NCI-H1092 treated with DMSO at 0.1 percent for 48 hours (cell line): ENCODE measurements at places on chromosomes 16 and 17.

DNA sequence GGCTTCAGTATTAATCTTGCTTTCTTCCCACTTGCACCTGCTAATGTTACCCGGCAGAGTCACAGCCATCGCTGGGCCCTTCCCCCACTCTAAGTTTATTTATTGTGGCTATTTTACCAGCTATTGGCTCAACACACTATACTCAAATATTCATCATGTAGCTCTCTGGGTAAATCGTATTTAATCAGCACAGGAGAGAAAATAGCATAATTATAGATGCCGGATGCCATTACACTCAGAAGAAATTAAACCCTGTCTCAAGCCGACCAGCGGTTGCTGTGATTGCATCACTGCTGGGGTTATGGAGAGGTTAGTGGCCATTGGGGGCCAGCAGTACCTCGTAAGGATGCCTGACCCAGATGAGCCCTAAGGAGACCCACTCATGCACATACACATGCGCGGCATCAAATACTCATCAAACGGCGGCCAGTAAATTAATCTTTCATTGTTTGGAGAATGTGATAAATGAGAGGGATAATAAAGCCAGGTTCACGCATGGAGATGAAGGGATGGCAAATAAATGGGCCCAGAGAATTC, 269.5 kb upstream of the ZFHX3 start:
- DNase-seq: no peak

DNA sequence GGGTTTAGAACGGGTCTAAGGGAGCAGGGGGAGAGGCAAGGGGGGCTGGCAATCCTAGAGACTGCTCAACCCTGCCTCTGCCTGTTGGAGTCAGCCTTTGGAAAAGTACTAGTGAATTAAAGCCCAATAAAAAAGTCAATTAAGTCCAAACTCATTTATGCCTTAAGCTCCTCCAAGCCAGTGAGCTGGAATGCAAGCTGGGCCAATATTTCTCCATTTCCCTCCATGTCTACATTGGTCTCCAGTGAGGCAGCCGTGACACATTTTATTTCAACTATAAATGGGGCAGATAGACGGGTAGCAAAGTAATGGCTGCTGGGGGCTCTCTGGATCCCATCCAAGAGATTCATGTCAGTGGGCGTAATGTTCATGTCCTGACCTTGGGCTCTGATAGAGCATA, 144.0 kb downstream of the SPACA3 start:
- no peak for DNase-seq

- no peak for DNase-seq
These were observed 458.9 kb upstream of the DYNLRB2 start for GRCh38 chr16:80081846-80082245.

DNA sequence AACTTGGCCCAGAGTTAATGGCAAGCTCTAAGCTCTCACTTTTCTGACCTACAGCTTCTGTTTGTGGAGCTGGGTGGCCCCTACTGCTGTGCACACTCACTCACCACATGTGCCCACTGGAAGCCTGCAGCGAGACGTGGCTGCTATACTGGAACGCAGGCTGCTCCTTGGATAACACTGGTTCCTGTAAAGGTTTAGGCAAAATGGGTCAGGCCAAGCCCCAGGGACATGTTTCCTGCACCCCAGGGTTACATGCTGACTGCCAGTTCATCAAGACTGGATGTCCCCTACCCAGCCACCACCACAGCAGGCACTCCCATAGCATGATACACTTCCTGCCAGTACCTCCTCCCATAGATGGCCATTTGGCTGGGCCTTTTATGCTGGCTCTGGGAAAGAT, 8.3 kb downstream of the POLDIP2 start:
- DNase-seq: no peak

- peak; percentile 63 for DNase-seq
These were observed 486 bp downstream of the ZNF785 start for GRCh38 chr16:30585022-30585399.

GRCh38 chr17:49987681-49988441, 7.2 kb downstream of the DLX3 start:
- DNase-seq: peak; percentile 38

DNA sequence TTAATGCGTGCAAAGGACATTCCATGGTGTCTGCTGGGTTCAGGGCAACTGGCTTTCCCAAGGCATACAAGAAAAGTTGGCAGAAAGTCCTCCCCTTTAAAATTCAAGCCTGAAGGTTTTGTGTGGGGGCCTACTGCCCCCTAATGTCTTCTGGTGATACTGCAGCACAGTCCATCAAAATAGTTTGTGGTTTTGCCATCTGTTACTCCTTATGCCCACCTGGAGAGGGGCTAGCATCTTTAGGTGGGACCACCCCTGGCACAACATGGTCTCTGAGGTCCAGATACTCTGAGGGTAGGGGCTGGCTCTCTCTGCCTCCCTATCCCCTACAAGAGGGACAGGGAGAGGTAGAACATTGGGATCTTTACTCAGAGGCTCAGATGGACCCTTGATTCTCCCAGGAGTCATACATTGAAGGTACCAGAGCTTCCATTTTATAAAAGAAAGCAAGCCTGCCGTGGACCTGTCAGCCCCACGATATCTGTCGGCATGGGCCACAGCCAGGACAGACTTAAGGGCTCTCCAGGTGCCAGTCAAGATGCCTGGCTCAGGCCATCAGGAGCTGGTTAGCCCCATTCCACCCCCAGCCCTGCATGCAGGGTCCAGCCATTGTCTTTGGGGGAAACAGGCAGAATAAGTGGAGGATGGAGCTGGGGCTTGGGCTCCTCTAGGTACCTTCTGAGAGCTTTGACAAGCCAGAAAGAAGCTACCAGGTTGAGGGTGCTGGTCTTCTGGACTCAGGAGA, 6.3 kb downstream of the ESRP2 start:
- peak; percentile 47 for DNase-seq

DNA sequence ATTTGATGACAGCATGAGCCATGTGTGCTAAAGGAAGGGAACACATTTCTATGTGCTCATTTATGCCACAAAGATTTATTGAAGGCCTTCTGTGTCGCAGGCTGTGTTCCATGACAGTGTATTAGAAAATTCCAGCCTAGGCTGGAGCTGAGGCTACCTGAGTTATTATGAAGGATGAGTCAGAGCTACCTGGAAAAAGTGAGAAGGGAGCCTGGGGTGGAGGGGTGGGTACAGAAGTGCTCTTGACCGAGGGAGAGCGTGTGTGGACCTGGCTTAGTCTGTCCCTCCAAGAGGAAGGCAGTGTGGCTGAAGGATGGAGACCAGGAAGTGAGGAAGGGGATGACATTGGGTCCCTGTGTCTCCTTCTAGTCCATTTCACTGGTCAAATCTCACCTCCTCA, 98.3 kb downstream of the N4BP1 start:
- no peak for DNase-seq

DNA sequence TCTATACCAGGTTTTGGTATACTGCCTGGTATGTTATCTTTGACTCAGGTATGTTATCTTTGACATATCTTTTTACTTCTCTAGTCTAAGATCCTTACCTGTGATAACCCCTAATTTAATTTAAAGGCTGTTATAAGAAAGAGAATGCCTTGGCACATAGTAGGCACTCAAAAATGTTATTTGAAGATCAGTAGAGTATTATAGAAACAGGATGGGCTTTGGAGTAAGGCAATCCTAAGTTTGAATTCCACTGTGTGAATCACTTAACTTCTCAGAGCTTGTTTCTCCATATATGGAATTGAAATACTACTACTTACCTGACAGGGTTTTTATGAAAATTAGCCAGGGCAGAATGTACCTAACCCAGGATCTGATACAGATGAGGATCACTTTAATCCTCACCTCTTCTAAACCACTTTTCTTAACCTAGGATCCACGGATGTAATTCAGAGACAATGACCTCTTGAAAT, 1.2 kb downstream of the BRIP1 start:
- no peak for DNase-seq

DNA sequence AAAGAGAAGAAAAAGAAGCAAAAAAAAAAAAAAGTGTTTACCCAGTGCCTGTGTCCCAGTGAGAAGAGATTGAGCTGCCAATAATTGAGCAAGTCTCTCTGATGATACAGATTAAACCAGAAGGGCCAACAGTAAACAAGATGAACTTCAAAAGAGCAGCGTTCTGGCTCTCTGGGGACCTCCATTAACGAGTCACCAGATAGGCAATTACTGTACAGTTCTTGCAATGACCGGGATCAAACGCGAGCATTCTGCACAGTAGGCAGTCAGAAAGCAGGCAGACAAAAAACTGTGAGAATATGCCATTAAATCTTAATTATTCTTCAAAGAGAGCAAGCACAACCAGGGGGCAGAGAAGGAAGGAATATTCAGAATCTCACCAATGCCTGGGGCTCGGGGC, 626.1 kb downstream of the TMEM114 start:
- no peak for DNase-seq

DNA sequence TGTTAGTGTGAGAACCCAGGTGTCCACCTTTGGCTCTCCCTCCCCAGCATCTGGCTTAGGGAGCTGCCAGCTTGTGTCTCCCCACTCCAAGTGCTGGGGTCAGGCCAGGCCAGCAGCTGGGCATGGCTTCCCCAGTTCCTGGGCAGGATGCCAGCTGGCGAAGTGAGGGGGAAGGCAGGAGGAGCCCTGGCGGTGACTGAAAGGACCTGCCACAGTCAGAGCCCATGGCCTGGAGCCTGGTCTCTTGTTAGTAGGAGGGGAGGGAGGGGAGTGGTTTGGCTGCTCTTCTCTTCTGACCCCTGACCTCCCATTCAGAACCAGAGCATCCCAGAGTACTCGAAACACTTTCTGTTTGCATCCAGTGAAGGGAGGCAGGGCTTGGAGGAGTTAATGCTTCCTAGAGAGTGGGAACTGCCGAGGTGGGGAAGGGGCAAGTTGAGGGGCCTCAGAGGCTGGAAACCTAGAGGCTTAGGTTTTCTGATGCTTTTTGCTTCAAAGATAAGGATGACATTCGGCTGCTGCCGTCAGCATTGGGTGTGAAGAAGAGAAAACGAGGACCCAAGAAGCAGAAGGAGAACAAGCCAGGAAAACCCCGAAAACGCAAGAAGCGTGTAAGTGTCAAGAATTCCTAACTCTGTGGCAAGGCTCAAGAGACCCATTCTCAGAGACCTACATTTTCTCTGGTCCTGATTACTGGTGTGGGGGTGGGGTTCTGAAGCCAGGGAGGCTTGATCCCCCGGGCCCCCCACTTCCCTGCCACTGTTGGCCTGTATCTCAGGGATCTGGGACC, 772 bp downstream of the CHD3 start:
- DNase-seq: peak; percentile 96

DNA sequence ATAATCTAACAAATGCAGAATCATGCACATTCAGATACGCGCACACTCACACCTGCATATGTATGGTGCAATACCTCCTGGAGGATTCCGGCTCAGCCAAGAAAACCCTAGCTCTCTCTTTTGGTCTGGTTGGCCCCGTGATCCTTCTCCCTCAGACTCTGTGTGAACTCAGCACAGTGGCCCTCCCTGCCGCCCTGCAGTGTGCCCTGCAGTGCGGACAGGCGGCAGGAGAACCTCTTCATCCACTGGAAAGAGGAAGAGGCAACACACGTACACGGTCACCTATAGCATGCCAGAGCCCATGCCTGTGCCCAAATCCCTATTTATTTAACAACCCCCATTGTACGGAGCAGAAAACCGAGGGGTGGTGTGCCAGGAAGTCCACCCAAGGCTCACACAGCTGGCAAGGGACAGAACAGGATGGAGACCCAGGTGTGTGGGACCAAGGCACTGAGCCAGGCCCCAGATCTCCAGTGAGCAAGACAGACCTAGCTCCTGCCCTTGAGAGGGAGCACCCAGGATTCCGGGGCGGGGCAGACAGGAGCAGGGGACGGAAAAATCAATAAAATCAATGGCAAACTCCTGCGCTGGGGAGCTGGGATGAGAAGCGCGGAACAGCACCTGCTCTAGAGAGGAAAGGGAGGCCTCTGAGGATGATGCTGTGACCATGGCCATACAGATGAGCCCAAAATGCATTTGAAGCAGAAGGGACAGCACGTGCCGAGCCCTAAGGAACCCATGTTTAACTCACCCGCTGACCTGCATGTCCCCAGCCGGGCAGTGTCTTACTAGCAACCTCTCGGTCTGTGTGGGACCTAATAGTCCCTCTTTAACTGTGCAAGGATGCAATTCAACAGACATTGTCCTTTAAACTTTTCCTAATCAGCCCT, 54.7 kb upstream of the CIBAR2 start:
- DNase-seq: no peak
